ENCODE measurements at places on chromosomes 1 and 21.

GRCh38 chr1:36091698-36092097, 3.0 kb downstream of the ADPRS start:
- no peak for DNase-seq

- DNase-seq = no peak
Measured at GRCh38 chr1:170559166-170559565, 27.2 kb downstream of the GORAB start.

GRCh38 chr1:107691540-107691939, 273.4 kb downstream of the VAV3 start:
- DNase-seq = no peak

DNA sequence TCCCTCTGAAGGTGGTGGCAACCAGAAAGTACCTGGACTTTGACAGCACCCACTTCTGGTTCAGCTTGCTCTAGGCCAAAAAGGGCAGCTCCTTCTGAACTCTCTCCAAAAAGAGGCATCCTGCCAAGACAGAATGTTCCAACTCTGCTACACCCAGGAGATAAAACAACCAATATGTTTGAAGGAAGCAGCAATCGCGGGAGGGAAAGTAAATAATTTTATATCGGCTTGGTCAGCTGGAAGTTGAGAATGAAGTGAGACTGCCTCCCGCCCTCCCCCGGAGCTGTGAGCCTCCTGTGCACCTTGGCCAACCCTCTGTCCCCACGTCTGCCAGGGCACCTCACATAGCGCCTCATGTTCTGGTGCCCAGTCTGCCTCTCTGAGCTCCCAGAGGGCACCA, 130.3 kb upstream of the ATP1A1 start:
- no peak for DNase-seq

- no peak for DNase-seq
Measured at GRCh38 chr1:203905275-203905674, 43.9 kb downstream of the SNRPE start.

DNA sequence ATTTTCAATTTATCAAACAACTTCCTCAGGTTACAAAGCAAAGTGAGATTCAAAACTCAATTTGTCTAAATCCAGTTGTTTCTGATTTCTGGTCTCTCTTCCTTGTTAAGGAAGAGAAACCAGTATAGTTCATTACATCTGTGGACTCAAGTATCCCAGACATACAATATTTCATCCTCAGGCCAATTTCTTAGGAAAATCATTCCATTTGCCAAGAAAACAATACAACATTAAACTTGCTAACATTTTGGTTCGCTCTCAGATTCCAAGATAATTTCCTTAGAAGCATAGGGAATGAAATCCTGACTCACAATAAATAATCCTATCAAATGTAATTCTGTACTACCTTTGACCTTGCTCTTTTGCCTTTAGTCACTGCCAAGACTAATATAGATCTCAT, 11.2 kb upstream of the TTLL7 start:
- no peak for DNase-seq

All from stimulated activated CD4-positive, alpha-beta T cell treated with anti-CD3 and anti-CD28 coated beads, Interleukin-15, amount 100 ng/mL, for 1 hour (primary cell).